Metanephros (tissue), 2 donors: ENCODE measurements at places on chromosomes 12 and 14. TPM values are rescaled to one million over a fixed set of nuclear protein-coding genes. Genes with fewer than 3 reads are reported as not detected.

Gene PGF
- 9.6 TPM for total RNA-seq

Gene KRT71
- 0.29 TPM for total RNA-seq

Gene GDF11
- total RNA-seq, result 11.4 TPM

Gene KRT83
- total RNA-seq, result not detected

Gene KRT5
- total RNA-seq, result 2.6 TPM

Gene GALNT6
- 8.6 TPM for total RNA-seq

Gene WNT5B
- total RNA-seq, result 15.3 TPM

Gene LMNTD1
- total RNA-seq, result not detected

Gene TMTC2
- 57.5 TPM for total RNA-seq

Gene TMEM117
- 20.0 TPM for total RNA-seq

Gene AKAP6
- total RNA-seq, result 17.8 TPM

Gene RDH12
- 0.18 TPM for total RNA-seq

Gene KRT74
- total RNA-seq, result not detected

Gene RIMBP2
- 21.4 TPM for total RNA-seq

Gene IAPP
- not detected for total RNA-seq

Gene CCDC38
- not detected for total RNA-seq

Gene TMPRSS12
- not detected for total RNA-seq

Gene KRT77
- not detected for total RNA-seq

Gene KLC1
- total RNA-seq, result 167 TPM

Gene DHRS4
- total RNA-seq, result 41.9 TPM

Gene E2F7
- 4.6 TPM for total RNA-seq

Gene TEX52
- not detected for total RNA-seq

Gene NAV3
- total RNA-seq, result 46.5 TPM

Gene BCL11B
- 2.9 TPM for total RNA-seq

Gene KLRK1
- 0.41 TPM for total RNA-seq

Gene KRT82
- total RNA-seq, result not detected

Gene TEP1
- total RNA-seq, result 14.9 TPM

Gene BORCS5
- total RNA-seq, result 39.0 TPM

Gene B4GALNT3
- 15.5 TPM for total RNA-seq

Gene AKAP5
- 4.6 TPM for total RNA-seq

Gene SBNO1
- total RNA-seq, result 18.9 TPM

Gene KLRC1
- total RNA-seq, result 0.41 TPM

Gene B4GALNT1
- 1.3 TPM for total RNA-seq

Gene TRIM9
- 1.6 TPM for total RNA-seq
